AG08395 (cell line): ENCODE measurements at places on chromosomes 11 and 22.
A peak's percentile ranks its signal among the peaks of the same experiment; 100 is the strongest.

GRCh38 chr11:119618208-119618909 lies 110.6 kb downstream of the NECTIN1 start:
- no peak for DNase-seq

GRCh38 chr11:76174330-76174729 lies 32.0 kb downstream of the WNT11 start:
- no peak for DNase-seq

- no peak for DNase-seq
Measured at GRCh38 chr22:30614879-30615278, 7.9 kb downstream of the TCN2 start.

GRCh38 chr11:14312736-14313438 lies 46.1 kb downstream of the RRAS2 start:
- no peak for DNase-seq

DNA sequence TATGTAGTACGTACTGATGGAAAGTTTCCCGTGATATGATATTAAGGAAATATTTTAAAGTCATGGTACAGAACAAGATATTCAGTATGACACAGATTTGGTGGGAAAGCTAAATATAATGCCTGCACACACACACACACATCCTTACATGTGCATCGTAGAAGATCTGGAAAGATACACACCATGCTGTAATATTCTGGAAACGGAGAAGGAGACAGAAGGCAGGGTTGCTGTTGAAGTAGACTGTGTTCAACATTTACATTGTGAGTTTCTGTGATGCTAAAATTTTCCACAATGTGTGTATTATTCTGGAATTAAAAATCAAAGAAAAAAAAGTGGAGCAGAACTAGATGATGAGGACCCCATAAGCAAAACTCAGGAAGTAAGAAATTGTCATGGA lies 118.0 kb downstream of the RRAS2 start:
- no peak for DNase-seq

DNA sequence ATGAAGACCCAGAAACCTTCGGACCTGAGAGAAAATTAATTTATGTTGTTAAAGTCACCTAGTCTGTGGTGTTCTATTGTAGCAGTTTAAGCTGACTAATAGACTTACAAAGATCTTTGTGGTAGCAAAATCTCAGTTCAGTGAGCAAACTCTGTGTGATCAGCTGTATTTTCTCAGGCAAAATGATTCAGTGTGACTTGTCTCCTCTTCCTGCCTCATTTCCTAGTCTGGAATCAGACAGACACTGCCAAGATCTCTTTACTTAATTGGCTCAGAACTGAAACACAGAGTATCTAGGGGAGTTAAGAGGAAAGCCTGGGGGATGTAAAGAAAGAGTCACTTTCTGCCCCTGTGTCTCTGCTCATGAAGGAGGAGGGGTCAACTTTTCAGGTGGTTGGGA lies 564.7 kb downstream of the KCNA4 start:
- peak; percentile 48 for DNase-seq

GRCh38 chr11:29210426-29210825 lies 806.4 kb downstream of the KCNA4 start:
- DNase-seq, result no peak

GRCh38 chr11:71265559-71266092 lies 13.2 kb upstream of the SHANK2 start:
- DNase-seq, result no peak

- DNase-seq, result no peak
Measured at GRCh38 chr11:123630126-123630608, 24.3 kb downstream of the SCN3B start.

- no peak for DNase-seq
Measured at GRCh38 chr11:16921668-16922067, 92.5 kb downstream of the PLEKHA7 start.

DNA sequence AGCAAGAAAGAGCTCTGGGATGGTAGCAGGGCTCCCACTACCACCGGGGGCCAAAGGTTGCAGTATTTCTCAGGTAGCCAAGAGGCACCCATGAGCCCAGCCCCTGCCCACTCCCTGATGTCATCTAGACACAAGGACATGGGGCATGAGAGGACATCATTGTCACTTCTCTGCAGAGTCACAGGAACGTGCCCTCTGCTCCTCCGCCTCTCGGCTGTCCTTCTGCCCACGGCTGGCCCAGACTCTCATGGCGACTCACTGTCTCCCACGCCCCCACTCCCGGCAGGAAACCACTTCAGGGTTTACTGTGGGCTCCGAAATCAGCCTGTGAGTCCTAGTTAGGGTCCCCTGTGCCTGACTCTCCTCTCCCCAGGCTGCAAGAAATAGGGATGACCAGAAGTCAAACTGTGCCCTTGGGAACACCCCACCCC lies 1.8 kb upstream of the GAL start:
- no peak for DNase-seq

DNA sequence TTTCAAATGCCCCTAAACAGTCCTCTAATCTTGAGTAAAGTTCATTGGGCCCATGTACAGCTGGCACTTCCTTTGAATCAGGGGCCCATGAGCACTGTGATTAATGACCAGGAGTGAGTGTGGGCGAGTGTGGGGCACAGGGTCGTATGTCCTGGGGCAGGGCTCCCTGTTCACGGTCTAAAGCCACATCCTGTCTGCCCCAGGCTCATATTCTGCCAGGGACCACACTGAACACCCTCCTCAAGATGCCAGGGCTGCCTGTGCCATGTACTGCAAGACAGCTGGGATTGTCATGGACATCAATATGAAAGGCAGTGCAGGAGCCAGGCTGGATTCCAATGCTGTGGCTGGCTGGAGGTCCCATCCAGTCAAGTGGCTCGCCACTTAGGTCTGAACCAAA lies 130.5 kb downstream of the KIRREL3 start:
- no peak for DNase-seq

DNA sequence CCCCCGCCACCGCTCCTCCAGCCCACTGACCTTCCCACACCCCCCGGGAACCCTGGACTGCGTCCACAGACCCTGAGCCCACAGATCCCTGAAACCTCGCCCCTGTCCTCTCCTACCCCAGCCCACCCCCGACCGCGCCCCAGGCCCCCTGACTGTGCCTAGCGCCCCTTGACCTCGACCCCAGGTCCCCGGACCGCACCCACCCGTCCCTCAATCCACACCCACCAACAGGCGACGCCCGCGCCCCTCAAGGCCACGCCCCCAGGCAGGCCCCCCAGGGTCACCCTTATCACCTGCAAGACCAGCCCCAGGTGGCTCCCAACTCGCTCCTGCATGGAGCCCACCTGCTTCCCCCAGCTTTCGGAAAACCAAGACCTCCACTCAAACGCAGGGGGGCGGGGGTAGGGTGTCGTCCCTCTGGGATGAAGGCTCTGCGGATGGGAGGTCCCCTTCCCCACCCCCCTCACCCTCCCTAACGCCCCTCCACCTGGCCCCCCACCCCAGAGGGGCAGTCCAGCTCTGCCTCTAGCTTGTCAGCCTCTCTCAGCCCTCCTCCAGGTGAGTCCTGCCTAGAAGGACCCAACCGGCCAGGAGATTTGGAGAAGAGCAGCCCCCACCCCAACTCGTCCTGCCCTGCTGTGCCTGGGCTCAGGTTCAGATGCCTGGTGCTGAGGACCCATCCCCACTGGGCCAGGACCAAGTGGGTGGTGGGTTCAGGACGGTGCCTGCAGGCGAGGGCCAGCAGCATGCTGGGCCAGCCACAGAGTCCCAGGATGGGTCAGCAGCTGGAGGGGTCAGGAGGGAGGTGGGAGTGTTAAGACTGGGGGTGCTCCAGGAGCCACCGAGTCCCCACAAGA lies 3.1 kb upstream of the IL17REL start:
- DNase-seq, result no peak

DNA sequence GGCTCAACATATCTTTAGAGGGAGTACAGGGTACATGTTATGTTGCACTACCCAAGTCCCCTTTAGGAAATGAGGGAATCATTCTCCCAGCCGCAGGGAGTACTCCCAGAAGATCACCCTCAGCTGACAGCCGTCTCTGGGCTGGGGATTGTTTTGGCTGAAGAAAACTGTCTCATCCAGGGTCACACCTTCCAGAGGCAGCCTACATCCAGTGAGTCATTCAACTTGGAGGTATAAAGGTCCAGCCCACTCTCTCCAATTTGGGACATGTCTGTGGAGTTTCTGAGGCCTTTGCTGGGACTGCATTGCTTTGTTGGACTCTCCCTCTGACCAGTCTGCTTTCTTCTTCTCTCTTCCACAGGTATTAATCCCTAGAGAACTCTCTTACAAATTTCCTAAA lies 42.1 kb downstream of the RASSF10 start:
- peak; percentile 15 for DNase-seq

DNA sequence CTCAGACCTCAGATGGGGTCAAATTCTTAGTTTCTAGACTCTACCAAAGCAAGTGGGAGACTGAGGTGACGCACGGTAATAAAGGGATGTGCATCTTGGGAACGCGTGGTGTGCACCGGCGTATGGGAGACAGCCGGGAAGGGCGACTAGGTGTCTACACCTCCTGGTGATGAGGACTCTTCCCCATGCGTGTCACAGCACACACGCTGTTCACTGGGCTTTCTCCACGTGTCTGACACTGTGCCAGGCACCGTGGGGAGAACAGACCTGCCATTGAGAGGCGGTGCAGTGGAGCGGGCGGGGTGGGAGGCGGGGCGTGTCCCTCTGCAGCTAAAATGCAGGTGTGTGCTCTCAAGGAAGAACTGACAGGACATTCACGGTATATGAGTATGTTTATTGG lies 5.3 kb downstream of the FXYD6 start:
- DNase-seq, result no peak

GRCh38 chr22:48960576-48960975 lies 867.1 kb downstream of the BRD1 start:
- DNase-seq, result no peak

GRCh38 chr11:105334025-105334714 lies 194.6 kb upstream of the CARD18 start:
- no peak for DNase-seq

DNA sequence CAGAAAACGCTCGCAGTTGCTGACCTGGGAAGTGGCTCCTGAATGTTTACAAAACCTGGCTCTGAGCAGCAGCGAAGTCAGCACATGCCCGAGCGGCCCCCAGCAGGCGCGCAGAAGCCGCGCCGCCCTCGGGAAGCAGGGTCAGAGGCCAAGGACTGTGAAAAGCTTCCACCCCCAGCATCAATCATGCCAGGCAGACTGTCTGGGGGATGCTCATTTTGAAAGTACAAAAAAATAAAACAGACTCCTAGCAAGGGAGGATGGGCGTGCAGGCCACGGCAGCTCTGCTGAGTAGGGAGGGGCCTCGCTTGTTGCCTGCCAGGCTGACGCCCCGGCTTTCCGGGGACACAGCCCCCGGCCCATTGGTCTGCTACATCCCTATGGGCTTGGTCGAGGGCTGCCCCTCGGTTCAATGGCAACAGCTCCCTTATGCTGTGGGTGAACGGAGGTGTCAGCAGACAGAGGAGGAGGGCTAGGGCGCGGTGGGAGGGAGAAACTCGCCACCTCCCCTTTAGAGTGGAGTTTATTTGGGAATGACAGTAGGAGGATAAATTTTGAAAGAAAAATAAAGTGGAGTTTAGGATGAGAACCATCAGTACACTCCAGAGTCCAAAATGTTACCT lies 37.7 kb upstream of the GNB1L start:
- no peak for DNase-seq

- no peak for DNase-seq
Measured at GRCh38 chr11:62179995-62180394, 10.0 kb upstream of the SCGB1D1 start.

- peak; percentile 93 for DNase-seq
Measured at GRCh38 chr11:11178671-11179638, 174.1 kb downstream of the CSNK2A3 start.

DNA sequence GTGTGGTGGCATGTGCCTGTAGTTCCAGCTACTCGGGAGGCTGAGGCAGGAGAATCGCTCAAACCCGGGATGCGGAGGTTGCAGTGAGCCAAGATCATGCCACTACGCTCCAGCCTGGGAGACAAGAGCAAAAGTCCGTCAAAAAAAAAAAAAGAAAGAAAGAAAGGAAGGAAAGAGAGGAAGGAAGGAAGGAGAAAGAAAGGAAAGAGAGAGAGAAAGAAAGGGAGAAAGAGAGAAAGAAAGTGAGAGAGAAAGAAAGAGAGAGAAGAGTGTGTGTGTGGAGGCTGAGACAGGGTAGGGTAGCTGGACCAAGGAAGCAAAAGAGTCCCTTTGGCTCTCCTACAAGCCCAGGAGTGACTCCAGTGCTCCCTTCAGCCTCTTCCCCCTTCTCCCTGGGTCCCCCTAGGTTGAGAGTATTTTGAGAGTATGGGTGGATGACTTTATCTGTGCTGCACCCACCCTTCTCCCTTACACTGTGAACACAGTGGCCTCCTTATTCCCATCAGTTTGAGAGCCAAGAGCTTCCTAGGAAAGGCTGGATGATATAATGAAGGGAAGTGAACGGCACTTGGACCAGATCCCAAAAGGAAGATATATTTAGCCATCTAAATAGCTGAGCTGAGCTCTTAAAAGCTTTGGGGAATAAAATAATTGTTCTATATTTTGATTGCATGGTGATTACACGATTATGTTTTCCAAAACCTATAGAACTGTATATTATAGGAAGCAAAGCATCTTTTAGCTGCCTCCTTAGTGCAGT lies 9.5 kb upstream of the DENND5A start:
- DNase-seq, result no peak

- DNase-seq, result no peak
Measured at GRCh38 chr22:29336751-29337490, 21.4 kb upstream of the RASL10A start.

GRCh38 chr11:130721736-130722135 lies 194.5 kb downstream of the SNX19 start:
- no peak for DNase-seq

DNA sequence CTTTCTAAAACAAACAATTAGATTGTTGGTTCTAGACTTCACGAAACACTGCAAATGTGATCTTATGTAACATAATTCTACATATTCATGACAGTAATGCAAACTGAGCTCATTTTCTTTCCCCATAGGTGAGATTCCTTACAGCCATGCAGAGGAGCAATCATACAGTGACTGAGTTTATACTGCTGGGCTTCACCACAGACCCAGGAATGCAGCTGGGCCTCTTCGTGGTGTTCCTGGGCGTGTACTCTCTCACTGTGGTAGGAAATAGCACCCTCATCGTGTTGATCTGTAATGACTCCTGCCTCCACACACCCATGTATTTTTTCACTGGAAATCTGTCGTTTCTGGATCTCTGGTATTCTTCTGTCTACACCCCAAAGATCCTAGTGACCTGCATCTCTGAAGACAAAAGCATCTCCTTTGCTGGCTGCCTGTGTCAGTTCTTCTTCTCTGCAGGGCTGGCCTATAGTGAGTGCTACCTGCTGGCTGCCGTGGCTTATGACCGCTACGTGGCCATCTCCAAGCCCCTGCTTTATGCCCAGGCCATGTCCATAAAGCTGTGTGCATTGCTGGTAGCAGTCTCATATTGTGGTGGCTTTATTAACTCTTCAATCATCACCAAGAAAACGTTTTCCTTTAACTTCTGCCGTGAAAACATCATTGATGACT lies 1.5 kb downstream of the OR9G1 start:
- DNase-seq, result no peak

- no peak for DNase-seq
Measured at GRCh38 chr22:39646398-39647063, 76.0 kb downstream of the CACNA1I start.

- DNase-seq, result no peak
Measured at GRCh38 chr11:15764948-15765347, 591.4 kb downstream of the SOX6 start.

GRCh38 chr22:37122598-37123180 lies 13.2 kb upstream of the TMPRSS6 start:
- no peak for DNase-seq

GRCh38 chr11:106451228-106451922 lies 373.9 kb downstream of the AASDHPPT start:
- no peak for DNase-seq
